ENCODE measurements at places on chromosomes 7 and 10.
A peak's percentile ranks its signal among the peaks of the same experiment; 100 is the strongest.

DNA sequence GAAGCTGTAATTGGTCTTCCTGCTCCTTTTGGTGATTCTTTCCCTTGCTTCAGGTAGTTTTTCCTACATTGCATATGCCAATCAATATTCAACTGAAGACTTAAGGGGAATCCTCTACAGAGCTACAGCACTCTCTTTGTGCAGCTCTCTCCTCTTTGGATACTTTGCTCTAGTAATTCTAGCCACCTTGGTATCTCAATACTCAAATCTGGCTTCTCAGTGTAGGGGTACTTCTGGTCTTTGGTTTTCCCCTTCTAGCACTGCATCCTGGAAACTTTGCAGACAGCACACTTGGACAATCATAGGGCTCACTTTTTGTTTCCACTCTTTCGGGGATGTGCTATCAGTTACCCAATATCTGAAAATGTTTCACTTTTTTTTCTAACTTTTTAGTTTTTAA lies 9.9 kb downstream of the PHTF2 start:
- DNase-seq, result no peak

- DNase-seq, result peak; percentile 65
Measured at GRCh38 chr10:63603709-63604445, 82.7 kb downstream of the REEP3 start.

DNA sequence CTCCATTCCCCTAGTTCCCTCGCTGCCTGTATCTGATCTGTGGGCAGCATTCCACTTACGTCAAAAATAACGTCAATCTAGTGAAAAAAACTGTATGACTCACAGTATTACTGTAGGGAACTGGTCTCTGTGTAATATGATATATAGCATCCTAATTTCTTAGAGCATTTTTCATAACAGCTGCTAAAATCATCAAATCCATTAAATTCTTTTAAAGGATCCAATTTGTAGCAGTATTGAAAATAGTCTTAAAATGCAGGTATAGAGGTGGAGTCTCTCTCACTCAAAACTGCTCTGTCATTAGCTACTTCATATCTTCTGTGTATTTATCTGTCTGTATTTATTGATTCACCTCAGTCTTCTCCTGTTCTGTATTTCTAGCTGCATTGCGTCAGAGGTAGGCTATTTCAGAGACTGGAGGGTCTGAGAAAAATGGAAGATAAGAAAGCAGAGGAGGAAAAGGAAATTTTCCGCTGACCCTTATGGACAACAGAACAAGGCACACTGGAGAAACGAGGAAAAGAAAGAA lies 59.9 kb downstream of the PON1 start:
- DNase-seq, result no peak

DNA sequence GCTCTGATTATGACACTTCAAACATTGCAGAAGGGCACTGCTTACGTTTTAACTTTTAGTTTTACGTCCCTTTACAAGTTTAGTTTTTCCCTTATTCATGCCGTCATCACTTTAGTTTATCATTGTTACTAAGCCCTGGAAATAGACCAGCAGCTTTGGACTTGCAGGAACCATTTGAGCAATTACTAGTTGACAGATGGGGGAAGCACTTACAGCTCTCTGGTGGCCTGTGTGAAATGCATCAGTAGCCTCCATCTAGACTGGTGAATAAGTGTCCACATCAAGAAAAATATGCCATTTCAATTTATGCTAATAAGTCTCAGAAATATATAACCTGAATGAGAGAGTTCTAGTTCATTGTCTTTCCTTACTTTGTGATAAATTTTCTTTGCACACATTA lies 194.9 kb upstream of the GRM3 start:
- DNase-seq, result no peak

DNA sequence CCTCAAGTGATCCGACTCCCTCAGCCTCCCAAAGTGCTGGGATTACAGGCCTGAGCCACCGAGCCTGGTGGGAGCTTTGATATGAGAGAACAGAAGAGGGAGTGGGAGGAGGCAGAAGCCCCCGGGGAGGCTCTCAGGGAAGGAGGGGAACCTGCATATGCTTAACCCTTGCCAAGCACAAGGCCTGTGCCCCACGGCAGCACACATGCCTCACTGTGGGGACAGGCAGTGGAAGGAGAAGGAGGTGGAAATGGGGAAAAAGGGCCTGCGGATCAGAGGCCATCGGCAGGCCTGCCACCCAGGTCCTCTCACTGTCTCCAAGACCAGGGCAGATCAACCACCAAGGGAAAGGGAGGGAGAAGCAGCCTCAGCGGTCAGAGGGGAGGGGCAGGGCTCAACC lies 7.2 kb upstream of the GRID1 start:
- DNase-seq, result no peak

GRCh38 chr10:31359979-31360378 lies 41.0 kb downstream of the ZEB1 start:
- no peak for DNase-seq

DNA sequence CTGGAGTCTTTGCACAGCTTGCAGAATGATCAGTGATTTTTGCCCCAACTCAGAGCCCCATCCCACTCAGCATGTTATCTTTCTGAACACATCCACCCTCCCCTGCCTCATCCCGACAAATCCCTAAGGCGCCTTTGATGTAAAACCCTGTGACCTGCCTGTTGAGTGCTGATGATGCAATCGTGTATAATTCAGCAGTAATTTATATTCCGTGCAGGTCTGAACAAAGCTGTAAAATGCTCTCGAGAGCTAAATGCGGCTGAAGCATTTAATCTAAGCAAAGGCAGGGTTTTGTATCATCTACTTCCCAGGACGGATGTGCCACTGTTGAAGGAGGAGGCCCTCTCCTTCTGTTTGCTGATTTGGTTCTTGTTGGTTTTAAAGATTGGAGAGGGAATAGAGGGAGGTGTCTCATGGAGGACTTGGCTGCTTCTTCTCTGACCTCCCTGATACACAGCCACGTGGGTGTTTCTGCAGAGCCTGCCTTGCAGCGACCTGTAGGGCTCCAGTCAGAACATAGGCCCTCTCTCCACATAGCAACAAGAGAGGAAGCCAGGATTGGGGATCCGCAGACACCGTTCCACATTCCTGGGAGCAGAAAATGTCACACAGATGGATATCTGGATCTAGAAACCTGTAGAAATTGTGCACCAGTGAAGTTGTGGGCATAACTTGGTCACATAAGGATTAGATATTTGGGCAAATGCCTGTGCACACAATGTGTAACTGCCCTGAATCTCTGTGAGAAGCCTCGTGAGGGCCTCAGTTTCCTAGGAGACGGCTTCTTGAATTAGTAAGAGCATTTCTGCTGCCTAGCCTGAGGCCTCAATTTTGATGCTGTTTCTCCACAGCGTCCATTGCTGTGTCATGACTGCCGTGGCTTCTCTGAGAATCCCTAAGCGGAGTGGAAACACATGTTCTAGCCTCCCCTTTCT lies 90.2 kb upstream of the AGK start:
- DNase-seq, result no peak

DNA sequence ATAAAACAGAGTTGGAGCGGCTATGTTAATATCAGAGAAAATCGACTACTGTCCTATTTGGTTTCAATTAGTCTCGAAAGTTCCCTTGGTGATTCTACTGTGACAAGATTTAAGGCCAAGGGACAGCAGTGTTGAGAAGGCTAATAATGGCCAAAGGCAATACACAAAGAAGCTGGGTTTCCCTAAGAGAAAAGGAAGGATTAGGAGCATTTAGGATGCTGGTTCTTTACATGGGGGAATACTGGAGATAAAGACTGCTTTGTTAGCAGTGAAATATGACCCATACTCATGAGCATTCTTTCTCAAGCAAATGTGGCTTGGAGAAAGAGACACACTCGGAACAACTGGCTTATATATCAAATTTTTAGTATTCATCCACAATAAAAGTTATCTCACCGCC lies 32.2 kb downstream of the IQUB start:
- no peak for DNase-seq

- DNase-seq, result no peak
Measured at GRCh38 chr10:51257511-51258248, 183.4 kb downstream of the PRKG1 start.

DNA sequence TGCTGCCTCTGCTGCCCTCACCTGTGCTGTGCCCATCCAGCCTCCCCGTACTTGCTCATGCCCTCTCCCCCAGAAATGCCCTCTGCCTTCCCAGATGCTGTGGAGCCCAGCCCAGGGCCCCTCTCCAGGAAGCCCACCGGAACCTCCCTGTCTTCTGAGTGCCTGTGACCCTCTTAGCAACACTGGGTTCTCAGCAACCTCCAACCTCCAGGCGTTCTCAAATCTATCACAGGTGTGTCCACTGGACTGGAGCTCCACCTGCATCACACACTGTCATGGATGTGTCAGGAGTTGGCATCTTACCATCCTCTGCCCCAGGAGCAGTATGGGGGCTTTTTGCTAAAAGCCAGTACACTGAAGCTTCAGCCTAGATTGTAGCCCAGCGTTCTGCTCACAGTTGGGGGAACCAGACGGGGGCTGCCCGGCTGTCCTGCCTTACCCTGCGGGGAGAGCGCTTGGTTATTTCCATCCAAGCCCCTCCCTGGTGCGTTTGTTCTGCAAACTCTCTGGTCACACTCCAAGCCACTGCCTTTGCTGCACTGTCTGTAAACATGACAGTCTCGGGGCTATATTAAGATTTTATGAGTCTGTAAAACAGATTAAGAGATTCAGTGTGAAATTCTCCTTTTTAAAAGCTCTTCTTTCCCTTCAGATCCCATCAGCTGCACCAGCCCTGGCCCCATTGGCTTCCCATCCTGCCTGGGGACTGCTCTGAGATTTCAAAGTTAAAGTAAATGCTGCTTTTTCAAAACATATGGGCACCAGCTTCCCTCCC lies 71.3 kb upstream of the CPXM2 start:
- no peak for DNase-seq

DNA sequence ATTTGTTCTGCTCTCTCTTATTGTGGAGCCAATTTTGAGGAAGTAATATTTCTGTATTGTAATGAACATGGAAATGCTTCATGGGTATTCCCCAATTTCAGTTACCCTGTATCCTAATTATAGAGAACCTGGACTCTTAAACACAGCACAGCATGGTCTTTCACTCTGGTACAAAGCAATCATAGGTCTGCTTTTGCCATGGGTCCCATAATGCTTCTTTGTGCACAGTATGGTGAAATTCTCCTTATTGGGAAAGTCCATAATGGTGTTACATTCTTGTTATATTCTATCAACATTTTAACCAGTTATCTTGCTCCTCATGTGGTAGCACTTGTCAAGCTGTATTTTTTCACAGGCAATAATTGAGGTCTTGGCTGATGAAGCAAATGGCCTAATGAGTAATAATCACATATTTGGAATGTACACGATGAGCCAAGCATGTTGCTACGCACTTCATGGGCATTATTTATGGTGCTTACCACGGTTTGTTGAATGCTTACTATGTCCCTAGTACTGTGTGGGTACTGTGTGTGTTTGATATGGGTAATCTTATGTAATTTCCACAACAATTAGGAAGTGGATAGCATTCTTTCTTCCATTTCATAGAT lies 42.9 kb downstream of the PRKG1 start:
- no peak for DNase-seq

GRCh38 chr7:11168650-11169170 lies 195.0 kb downstream of the PHF14 start:
- DNase-seq, result no peak

DNA sequence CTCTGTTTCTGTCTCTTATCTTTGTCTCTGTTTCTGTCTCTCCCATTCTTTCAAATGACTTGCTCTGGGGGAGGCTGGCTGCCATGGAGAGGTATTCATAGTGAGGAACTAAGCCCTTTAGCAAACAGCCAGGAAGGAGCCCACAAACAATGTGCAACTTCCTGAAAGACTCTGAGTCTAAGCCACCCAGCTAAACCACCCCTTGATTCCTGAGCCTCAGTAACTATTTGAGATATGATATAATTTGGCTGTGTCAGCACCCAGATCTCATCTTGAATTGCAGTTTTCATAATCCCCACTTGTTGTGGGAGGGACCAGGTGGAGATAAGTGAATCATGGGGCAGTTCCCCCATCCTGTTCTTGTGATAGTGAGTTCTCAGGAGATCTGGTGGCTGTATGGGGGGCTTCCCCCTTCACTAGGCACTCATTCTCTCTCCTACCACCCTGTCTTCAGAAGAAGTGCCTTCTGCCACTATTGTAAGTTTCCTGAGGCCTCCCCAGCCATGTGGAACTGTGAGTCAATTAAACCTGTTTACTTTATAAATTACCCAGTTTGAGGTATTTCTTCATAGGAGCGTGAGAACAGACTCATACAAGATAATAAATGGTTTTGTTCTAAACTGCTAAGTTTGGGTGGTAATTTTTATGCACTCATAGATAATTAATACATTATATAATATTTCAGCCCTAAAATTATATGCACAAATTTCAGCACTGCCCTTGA lies 121.2 kb upstream of the FOXP2 start:
- DNase-seq, result peak; percentile 45

- no peak for DNase-seq
Measured at GRCh38 chr7:44960011-44960580, 18.7 kb downstream of the MYO1G start.

DNA sequence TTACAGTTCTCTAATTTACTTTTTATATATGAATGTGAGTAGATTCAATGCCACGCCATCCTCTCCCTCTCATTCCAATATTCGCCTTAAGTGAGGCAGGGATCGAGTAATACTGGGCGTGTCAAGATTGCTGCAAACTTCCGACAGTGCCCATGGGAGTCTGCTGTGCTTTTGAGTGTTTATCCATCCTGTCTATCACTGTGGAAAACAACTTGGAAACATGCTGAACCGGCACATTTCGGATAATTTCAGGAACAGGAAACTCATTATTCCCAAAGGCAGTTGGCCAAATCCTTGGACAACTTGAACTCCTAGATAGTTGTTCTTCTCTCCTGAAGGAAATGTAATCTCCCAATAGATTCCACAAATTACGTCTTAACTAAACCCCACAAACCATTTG lies 28.5 kb downstream of the PIP4K2A start:
- no peak for DNase-seq

- DNase-seq, result no peak
Measured at GRCh38 chr7:95908499-95908898, 136.1 kb downstream of the DYNC1I1 start.

- DNase-seq, result no peak
Measured at GRCh38 chr7:26155531-26156375, 3.8 kb downstream of the NFE2L3 start.

DNA sequence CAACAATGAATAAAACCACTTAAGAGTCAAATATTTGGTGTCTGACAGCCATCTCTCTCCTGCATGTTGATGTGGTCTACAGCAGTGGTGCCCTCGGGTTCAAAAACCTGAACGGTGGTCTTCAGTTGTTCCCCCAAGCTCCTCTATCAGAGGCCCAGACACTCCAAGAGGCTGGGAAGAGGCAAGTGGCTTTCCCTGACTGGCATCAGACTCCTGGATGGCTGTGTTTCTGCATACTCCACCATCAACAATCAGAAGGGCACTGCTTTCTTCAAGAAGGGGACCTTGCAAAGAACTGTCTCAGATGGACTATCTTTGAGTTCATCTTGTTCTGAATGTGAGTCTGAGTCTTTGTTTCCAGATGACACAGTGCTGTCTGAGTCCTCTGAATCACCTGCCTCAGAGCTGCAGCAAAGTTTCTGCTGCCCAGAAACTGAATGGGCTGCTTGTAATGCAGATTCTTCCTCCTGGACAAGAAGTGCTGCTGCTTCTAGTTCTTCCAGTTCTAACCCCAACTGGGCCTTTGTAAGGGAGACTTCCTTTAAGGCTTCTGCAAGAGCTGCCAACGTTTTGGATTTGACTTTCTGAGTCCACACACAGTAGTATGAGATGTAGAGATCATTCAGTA lies 5.9 kb upstream of the SGMS1 start:
- no peak for DNase-seq

GRCh38 chr7:1045069-1046063 lies 1.0 kb downstream of the GPR146 start:
- no peak for DNase-seq

GRCh38 chr7:152128252-152128651 lies 102.8 kb downstream of the GALNT11 start:
- DNase-seq, result no peak

Data from MM.1S (cell line).